ENCODE measurements at places on chromosomes 4 and X.

DNA sequence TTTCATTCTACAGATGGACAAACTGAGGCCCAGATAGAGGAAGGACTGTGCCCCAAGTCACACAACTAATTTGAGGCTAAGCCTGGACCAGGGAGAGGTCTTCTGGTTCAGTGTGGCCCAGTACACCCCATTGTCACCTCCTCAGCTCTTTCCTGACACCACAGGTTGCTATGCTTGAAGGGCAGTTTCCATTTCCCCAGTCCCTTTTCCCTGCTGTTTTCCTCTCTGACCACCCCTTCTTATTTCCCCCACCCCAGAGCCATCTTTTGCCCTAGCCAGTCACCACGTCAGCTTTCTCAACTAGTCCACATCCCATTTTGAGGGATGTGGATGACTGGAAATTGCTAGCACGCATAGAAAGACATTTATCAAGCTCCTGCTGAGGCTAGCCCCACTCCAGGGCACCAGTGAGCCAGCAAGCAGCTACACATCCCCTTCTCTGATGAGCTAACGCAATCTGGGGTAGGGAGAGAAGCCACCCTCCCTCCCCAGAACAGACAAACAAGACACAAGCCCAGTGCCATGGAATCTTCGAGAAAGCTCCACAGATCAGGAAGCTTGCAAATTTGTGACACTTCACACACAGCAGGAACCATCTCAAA is 1.3 kb downstream of the GABRE start:
- no peak for DNase-seq

GRCh38 chrX:3651277-3651676 is 62.2 kb downstream of the PRKX start:
- no peak for DNase-seq

GRCh38 chr4:102554992-102555391 is 53.8 kb downstream of the NFKB1 start:
- no peak for DNase-seq

DNA sequence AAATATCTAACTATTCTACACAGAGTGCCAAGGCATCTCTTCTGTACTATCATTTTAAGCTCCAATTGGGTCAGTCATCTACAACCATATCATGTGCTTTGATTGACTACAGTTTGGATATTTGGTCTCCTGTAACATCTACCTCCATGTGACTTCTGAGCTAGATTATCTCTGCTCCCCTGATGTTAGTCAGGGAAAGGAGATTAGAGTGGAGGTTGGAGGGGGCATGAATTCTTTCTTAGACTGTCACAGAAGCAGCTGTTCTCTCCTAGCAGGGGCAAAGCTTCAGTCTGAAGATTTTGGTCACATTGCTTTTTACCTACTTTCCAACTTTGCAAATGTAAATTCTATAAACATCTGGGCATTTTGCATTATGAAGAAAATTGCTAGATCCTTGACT is 62.6 kb upstream of the C4orf54 start:
- DNase-seq: no peak

- no peak for DNase-seq
Measured at GRCh38 chrX:39813631-39814277, 284.0 kb downstream of the BCOR start.
